NCI-H774 (cell line): ENCODE measurements at places on chromosomes 13 and 19.

DNA sequence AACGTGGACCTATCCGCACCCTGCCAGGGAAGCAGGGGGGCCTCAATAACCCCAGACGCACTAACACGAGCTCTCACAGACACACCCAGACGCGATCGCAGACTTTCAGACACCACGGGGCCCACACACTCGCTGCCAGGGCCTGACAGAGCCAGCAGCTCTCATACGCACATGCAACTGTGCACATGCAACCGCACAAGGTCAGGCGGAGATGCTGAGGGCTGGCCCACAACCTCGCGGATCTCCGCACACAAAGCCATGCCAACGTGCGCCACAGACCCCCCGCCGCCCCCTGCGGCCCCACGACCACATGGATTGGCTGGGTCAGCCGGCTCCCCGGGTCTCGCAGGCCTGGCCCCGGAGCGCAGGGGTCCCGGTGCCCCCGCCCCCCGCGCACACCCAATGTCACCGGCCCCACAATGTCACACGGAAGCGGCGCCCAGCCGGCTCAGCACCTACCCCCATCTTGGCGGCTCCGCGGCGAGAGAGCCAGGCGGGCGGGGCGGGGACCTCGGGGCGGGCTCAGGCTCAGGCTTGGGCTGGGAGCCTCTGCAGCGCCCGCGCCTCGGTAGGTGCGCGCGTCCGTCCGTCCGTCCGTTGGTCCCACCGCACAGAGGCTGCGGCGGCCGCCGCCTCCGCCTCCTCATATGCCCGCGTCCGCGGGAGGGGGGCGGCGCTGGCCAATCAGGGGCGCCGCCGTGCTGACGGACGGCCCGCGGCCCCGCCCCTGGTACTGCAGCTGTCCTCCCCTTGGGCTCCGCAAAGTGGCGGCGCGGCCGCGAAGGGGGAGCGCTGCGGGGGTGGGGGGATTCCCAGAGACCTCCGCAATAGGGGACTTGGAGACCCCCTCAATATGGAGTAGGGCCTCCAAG is at the start of gene ATP1A3:
TSS of gene ATP1A3 (minus strand) at position 619 of the 872 bp plus-strand sequence. CDS start at position 465, 154 bp downstream.
- peak; percentile 81 for DNase-seq

- DNase-seq, result peak; percentile 21
These were observed 11.2 kb downstream of the HAS1 start for GRCh38 chr19:51712461-51713081.

DNA sequence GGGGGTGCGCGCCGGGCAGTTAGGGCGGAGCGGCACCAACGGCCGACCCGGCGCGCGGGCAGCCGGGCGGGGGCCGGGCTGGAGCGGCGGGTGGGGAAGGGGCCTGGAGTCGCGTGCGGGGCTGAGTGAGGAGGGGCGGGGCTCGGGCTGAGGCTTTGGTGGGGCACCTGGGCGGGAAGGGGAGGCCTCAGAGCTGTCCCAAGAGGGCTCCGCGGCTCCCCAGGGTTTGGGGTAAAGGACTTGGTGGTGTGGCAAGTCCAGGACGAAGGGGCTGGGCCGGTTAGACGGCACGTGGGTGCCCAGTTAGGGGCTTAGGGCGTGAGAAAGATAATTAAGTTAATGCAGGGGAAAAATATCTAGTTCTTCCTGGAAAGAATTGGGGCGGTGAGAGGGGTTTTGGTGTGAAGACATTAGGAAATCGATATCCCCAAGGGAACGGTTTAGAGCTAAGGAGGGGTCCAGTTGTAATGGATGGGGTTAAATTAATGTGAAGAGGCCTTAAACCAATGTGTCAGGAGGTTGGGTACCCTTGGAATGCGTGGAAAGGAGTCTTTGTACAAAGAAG is 496 bp downstream of the ZNF574 start:
- no peak for DNase-seq

DNA sequence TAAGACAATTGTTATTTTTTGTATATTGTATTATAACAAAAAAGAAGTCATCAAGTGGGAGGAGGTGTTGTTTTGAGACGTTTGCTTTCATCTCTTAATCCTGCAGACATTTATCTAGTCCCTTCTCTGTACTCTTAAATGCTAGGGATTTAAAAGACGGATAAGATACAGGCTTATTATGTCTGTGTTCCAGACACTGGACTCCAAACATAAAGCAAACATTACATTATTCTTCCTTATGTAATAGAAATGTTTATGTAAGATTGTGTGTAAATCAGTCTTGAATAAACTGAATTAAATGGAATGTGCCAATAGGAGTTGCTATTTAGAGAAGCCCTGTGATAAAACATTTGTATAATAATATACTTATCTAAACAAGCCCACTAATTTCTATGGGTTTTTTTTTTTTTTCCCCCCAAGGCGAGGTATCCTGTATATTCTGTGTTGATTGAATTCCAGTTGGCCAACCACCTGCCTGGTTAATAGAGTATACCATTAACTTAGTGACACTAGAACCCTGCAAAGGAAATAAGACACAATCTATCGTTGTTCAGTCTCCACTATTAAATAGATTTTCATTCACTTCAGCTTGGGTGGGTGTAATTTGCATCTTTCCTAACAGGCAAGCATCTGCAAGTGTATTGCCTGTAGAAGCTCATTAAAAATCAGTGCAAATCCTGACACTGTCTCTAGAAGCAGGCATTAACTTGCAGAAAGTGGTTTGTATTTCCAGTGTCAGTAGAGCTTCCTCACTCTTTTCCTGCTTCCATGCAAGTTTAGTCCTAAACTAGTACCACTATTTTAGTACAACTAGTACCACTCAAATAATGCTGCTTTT is 69.0 kb downstream of the LRCH1 start:
- no peak for DNase-seq

- DNase-seq, result no peak
These were observed 4.0 kb upstream of the NWD1 start for GRCh38 chr19:16715611-16716010.

DNA sequence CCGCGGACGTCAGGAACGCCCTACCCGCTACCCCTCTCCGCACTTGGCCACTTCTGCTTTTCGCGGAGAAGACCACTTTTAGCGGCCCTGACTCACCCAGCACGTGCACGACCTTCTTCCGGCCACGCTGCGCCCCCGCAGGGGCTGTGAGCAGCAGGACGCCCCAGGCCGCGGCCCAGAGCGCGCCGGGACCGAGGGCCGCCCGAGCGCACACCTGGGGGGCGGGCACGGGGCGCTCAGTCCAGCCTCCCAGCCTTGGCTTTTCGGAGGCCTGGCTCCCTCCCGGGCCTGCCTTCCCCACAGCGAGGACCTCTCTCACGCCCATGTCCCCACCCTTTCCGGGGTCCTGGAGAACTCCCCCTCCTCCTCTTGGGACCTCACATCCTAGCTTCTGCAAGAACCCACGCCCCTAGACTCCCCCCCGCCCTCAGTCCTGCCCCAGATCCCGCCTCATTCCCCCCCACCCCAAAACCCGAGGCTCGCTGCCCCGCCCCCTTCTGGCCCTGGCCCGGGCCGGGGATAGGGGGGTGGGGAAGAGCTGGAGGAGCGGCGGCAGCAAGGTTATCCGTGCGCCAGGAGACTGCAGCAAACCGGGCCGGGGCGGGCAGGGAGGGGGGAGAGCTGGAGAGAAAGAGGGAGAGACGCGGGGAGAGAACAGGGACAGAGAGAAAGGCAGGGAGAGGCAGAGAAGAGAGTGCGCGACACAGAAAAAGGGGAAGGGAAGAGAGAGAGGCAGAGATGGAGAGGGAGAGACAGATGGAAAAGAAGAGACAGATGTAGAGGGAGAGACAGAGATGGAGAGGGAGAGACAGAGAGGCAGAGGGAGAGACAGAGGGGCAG is 11.5 kb downstream of the TM6SF2 start:
- DNase-seq, result no peak

GRCh38 chr19:11506967-11507366 is 1.3 kb upstream of the ZNF653 start:
- DNase-seq, result no peak

DNA sequence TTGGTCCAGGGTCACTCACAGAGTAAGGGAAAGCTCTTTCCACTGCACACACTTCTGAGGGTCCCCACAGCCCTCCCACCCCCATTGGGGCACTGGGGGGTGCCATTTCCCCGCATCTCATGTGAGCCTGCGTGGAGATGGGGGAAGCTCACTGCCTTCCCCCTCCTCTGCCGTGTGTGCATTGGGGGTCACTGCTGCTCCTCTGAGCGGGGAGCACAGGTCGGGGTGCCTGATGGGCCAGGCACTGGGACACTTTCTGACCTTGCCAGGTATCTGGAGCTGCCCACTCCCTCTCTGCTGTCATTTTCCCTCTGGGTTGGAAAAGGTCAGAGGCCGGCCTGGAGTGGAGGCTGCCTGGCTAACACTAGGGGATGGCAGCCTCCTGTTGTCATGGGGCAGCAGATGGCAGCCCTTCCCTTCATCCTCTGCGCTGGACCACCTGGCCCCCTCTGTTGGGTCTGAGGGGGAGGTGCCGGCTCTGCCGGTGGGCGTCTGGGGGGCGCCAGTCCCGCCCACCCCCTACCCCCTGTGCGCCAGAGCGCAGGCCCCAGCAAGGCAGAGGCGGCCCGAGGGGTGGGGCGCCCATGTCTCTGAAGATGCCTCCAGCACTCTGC is 9.1 kb downstream of the SSBP4 start:
- DNase-seq, result no peak

GRCh38 chr19:47480658-47481057 is 3.4 kb downstream of the KPTN start:
- no peak for DNase-seq
